ENCODE measurements at places on chromosomes 4 and X.

DNA sequence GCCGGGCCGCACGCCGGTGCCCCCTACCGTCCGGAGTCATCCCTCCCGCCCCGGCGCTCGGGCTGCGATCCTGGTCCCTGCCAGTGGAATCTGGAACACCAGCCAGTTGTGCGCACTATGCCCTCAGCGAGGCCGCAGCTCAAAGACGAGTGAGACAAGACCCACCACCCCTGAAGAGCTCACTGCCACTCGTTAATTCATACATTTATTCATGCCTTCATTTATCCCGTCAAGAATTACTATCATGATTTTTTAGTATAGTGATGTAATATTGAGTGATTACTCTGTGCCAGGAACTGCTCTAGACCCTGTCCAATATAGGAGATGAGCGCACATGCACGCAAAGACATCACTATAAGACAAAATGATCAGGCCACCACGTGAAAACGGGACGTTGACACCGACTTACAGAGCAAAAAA lies 247 bp upstream of the PPA2 start:
- no peak for DNase-seq

GRCh38 chr4:5156682-5157081 lies 105.4 kb downstream of the STK32B start:
- DNase-seq, result no peak

DNA sequence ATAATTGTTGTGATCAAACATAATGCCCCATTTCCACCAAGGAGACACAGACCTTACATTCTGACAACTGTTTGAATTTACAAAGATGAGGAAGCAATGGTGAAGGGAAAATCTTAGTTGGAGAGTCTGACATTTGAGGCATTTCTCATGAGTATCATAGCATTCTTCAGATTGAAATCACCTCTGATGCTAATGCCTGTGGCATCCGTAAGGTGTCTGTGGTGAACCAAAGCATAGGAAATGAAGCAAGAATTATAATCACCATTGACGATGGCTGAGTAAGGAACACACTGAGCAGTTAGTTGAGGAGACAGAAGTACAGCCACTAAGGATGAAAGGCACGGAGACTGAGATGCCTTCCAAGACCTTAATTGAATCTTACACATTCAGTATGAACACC lies 575.7 kb downstream of the TRIML1 start:
- no peak for DNase-seq

DNA sequence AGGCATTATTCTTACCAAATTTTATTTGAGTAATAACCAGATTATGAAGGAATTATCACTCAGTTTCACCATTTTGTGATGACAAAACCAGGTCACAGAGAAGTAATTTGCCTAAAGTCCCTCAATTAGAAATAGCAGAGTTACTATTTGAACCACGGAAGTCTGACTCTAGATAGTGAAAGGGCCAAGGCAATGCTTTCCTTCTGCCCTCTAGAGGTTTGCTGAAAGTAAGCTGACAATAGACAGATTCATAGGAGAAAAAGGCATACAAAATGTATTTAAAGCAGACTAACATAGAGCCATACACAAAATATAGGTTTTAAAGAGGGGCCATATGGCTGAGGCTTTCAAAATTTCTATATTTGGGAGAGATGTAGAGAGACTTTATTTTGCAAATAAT lies 43.1 kb downstream of the CXXC4 start:
- DNase-seq, result peak; percentile 12

DNA sequence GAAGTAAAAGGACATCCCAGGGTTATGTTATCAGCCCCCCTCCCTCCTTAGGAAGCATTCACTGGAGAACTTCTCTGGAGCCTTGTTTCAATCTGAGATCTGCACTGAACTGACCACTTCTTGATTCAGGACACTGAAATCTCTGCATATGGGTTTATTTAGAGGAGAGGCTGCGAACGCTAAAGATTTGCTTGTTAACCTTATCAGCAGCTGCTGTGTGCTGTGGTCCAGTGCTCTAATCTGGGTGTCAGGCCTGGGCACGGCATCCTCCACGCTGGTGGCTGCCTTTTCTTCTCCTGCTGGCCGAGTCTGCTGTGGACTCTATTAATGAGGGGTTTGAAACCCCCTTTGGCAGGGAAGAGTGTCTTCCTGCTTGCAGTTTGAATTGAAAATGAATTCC lies 1094.7 kb upstream of the TENM3 start:
- no peak for DNase-seq

GRCh38 chrX:54640736-54641135 lies 110.7 kb downstream of the GNL3L start:
- DNase-seq, result no peak

DNA sequence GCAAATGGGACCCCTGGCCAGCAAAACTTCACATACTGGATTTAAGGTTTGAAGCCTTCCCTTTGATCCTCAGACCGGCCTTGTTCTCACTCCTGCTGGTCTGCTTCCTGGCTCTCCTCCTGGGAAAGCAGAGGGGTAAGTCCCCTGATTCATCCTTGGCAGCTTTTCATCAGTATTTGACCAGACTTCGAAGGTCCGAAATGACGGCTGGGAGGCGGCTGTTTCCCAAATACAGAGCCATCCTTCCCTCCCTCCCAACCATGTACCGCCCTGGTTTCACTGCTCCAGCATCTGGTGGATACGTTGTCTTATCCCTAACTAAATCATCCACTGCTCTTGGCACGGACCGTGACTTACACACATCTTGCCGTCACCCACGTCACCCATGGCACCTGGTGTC lies 265.5 kb downstream of the BCOR start:
- no peak for DNase-seq

Measured in NCI-H446 treated with DMSO at 0.1 percent for 48 hours (cell line).